ENCODE measurements at places on chromosomes 12 and 14.

DNA sequence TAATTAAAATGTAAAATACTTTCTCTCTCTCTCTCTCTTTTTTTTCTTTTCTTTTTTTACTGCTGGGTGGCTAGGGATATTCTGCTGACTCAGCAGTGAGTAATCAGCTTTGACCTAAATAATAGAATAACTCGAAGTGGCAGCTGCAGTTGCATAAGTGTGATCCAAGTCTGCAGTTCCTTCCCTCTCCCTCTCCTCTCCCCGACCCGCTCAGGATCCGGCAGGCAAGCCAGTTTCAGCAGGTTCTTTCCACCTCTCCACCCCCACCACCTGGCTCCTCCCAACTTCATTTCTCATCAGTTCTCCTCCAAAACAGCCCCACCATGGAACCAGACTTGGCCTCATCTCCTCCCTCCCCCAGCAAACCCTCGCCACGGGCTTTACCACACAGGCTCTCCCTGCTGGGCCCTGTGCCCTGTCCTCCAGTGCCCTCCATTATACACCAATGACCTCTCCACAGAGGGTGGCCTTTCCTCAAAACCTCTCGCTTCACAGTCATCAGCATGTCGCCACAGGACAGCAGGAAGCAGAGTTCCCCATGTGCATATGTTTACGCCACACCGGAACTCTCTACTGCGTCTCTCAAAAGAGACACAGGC lies 22.4 kb downstream of the SLC7A8 start:
- DNase-seq: peak; percentile 86

DNA sequence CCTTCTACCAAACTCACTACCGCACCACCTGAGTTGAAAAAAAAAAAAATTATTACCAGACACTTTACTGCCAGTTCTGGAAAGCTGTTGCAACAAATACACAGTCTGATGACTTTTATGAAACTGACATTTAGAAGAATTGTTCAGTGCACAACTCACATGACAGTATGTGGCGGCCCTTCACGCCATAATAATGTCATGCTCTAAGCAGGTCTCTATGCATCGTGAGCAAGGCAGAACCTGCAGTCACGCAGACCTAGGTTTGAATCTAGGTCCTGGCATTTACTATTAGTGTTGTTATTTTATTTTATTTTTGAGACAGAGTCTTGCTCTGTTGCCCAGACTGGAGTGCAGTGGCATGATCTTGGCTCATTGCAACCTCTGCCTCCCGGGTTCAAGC lies 8.1 kb downstream of the MYL2 start:
- no peak for DNase-seq

DNA sequence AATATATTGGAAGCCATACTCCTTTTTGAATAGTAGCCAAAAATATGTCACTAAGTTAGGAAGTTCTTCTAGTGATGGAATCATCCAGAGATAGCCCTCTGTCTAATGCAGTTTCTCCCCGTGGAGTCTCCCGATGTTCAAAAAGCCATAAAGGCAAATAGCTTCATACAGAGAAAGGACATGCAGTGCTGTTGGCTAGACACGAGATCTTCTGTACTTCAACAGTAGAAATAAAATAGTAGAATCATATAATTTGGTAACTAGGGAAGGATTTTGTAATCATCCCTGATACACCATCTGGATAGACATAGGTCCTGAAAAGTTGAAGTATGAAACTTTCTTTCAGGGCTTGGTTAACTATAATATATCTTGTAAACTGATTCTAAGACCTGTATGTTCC lies 27.6 kb downstream of the LRFN5 start:
- no peak for DNase-seq

DNA sequence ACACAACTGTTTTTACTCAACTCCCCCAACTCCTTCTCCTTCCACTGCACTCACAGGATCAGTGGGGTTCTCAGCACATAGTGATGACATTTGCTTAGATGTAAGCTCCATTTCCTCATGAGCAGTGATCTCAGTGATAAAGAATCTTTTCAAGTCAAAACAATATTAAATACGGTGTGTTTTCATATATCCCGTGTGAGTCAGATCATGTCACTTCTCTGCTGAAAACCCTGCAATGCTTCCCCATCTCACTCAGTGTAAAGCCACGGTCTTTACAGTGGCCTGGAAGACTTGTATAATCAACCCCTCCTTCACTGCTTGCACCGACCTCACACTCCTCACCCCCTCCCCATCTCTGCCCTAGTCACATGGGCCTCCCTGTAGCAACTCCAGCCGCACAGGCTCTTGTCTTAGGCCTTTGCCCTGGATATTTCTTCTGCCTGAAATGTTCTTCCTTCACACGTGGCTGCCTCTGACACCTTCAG lies 149.7 kb upstream of the ARHGAP5 start:
- DNase-seq: peak; percentile 97

GRCh38 chr12:47107926-47108325 lies 28.2 kb upstream of the AMIGO2 start:
- DNase-seq: no peak

DNA sequence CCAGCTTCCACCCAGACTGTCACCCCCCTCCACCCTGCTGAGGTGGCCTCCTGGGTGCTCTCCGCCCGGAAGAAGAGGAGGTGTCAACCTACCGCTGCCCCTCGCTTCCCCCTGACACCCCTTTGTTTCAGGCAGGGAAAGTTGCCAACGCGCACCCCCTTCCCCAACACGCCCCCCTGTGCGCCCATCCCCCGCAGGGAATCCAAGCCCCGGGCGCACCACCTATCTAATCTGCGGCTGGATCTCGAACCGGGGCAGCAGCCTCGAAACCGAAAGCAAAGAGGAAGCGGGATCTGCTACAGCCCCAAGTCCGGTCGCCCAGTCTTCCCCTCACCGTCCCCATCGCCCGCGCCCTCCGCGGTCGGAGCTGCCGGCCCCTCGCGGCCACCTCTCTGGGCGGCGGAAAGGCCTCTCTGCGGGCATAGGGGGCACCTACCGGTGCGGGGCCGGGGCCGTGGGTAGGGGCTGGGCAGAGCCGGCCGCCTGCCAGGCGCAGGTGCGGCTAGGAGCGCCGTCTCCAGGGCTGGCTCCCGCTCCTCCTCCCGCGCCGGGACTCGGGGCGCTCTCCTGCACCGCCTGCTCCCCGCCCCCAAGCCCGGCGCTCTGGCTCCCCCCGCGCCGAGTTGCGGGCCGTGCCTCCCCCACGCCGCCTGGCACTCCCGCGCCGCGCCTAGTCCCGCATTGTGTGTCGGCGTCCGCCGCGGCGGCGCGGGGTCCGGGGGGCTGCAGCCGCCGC lies 18.3 kb upstream of the PLEKHH1 start:
- DNase-seq: peak; percentile 21

GRCh38 chr12:48002414-48002730 lies 1.9 kb downstream of the COL2A1 start:
- no peak for DNase-seq

GRCh38 chr14:99691111-99691885 lies 7.2 kb downstream of the CYP46A1 start:
- no peak for DNase-seq

DNA sequence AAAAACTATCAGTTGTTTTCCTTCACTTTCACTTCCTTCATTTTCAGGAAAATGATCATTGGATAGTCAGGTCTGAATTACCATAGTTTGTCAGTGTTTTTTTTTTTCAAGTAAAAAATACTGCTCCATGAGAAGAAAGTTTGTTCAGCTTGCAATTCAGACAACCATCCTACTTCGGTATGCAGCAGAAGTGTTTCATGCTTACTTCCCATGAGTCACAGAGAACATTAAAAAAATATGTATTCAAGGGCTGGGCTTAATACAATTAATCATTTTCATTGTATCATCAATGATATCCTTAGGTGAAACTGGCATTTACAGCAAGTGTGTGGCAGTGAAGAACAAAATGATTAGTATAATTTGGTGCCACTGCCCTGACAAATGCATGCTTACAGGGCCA lies 21.6 kb downstream of the PYM1 start:
- peak; percentile 57 for DNase-seq

DNA sequence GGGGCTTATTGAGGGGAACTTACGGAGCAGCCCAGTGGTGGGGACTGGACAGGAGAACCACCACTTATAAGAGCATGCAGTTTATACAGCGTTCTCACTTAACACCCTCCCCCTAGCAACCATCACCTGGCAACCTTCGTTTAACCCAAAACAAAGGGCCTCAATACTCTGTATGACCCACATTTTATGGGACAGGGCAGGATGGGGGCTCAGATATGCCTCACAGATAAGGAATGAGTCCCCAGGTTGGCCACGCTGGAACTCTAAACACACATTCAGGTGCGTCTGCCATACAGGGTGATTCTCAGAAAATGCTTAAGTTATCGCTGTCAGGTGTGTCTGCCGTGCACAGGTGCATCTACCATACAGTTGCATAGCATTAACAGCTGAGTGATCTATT lies 99.2 kb downstream of the GCH1 start:
- DNase-seq: no peak

GRCh38 chr12:6618483-6619225 lies 11.5 kb upstream of the CHD4 start:
- no peak for DNase-seq

- DNase-seq: no peak
Observed at GRCh38 chr12:56864318-56864717, 69.9 kb downstream of the SDR9C7 start.

GRCh38 chr14:89430391-89431236 lies 13.6 kb upstream of the FOXN3 start:
- DNase-seq: peak; percentile 49

GRCh38 chr12:31117203-31118011 lies 43.7 kb downstream of the DDX11 start:
- DNase-seq: peak; percentile 12

- no peak for DNase-seq
Observed at GRCh38 chr12:117583092-117583491, 221.7 kb upstream of the NOS1 start.

- peak; percentile 92 for DNase-seq
Observed at GRCh38 chr12:58920102-58920960, at the start of gene LRIG3. TSS of gene LRIG3 (minus strand) at chr12:58920504. CDS start at chr12:58920235, 269 bp downstream.

DNA sequence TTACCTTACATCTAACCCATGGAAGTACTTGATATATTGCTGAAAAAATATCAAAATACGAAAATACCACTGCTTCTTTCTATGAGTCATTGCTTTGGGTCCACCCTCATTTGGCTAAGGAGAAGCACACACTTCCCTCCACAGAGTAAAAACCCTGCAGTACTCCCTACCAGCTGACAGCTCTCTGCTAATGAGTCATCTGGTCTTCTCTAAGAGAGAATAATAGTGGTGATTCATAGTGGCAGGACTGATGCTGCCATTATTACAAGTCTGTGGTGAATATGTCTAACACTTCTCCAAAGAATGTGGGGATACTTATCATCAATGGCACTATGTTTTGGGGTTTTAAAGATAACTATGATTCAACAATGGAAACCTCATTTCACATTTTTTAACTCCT lies 90.7 kb downstream of the PPFIA2 start:
- peak; percentile 91 for DNase-seq

GRCh38 chr12:132131952-132132351 lies 12.2 kb downstream of the DDX51 start:
- no peak for DNase-seq

DNA sequence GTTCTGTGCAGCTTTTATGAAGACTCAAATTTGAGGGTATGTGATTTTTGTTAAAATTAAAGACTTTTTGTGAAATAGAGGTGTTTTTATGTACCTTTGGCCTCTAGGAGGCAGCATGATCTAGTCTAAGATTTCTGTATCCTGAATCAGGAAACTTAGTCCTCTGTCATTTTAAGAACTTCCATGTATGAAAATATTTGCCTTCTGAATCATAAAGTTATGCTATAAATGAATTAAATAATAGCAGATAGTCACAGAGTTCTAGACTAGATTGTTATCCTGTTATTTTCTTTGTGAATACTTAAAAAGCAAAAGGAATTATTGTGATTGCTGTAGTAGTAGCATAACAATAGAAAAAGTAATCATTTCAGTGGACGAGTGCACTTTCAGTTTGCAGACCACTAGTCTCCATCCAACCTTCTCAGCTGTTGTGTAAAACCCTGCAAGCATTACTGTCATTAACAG lies 56.3 kb downstream of the FGD4 start:
- peak; percentile 73 for DNase-seq

DNA sequence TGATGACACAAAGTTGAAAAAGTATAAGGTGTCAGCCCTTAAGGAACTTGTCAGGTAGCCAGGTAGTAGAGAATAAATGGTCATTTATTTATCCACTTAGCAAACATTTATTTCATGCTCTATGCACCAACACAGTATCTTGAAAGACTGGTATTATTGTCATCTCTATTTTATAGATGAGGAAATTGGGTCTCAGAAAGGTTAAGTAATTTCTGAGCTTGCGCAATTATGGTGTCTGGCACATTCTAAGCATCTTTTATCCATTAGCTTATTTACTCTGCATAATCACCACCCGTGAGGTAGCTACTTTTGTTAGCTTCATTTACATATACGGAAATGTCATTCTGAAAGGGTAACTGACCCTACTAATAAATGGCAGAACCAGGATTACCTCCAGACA lies 2.5 kb upstream of the UTP20 start:
- DNase-seq: no peak

DNA sequence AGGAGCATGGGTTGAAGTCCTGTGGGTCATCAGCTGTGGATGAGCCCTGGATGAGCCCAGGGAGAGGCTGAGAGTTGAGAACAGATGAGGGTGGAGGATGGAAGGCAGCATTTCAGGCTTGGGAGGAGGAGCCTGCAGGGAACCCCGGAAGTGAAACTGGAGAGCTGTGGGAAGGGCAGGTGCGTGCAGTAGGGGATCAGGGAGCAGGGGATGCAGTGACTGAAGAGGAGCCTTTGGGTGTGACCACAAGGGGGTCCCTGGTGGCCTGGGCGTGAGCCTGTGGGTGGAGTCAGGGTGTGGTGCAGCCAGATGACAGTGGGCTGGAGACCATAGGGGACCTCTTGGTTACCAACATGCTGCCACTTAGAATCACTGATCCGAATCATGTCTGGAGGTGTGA lies 115.5 kb downstream of the PAPOLA start:
- DNase-seq: no peak

DNA sequence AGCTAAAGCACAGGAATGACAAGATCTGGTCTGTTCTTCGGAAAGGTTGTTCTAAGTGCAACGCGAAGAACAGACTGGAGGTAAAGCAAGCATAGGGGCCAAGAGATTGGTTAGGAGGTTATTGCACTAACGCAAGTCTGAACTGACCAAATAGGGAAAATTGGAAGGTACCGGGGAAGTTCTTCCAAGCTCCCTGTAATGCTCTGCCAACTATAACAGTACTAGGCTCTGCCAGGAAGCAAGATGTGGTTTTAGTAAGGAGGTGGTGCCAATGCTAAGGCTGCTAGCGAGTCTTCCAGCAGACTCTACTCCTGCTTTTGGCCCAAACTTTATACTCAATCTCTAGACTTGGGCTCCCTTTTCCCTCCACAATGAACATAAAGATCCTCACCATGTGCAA lies 138.6 kb downstream of the PAWR start:
- no peak for DNase-seq

GRCh38 chr14:56633544-56633943 lies 53.9 kb downstream of the TMEM260 start:
- DNase-seq: no peak

- peak; percentile 88 for DNase-seq
Observed at GRCh38 chr12:53054112-53054878, 4.4 kb downstream of the TNS2 start.

All from fibroblast of upper back skin (primary cell).